ENCODE measurements at places on chromosomes 2 and 18. TPM values are rescaled to one million over a fixed set of nuclear protein-coding genes. Genes with fewer than 3 reads are reported as not detected.

SERPINB11 gene
- not detected for total RNA-seq

RGPD3 gene
- total RNA-seq, result 0.02 TPM

TMEM200C gene
- 0.54 TPM for total RNA-seq

MAP3K19 gene
- total RNA-seq, result not detected

ZBTB7C gene
- not detected for total RNA-seq

AGFG1 gene
- 75.3 TPM for total RNA-seq

IL36A gene
- not detected for total RNA-seq

VIT gene
- 34.0 TPM for total RNA-seq

FAM228A gene
- not detected for total RNA-seq

RAB17 gene
- 0.30 TPM for total RNA-seq

POU3F3 gene
- 1.0 TPM for total RNA-seq

MAL gene
- 11.3 TPM for total RNA-seq

OR6B2 gene
- not detected for total RNA-seq

UGT1A3 gene
- total RNA-seq, result not detected

TWSG1 gene
- total RNA-seq, result 44.7 TPM

TTL gene
- total RNA-seq, result 25.0 TPM

TMEM17 gene
- 2.1 TPM for total RNA-seq

NT5DC4 gene
- total RNA-seq, result not detected

SH3RF3 gene
- total RNA-seq, result 1.9 TPM

TANC1 gene
- total RNA-seq, result 22.8 TPM

IFIH1 gene
- 70.9 TPM for total RNA-seq

COLEC11 gene
- 0.10 TPM for total RNA-seq

CBLN2 gene
- total RNA-seq, result not detected

IL1A gene
- total RNA-seq, result 0.22 TPM

All from M059J (cell line).